Activated CD4-positive, alpha-beta T cell treated with anti-CD3 and anti-CD28 coated beads for 1 hour (primary cell): ENCODE measurements at places on chromosomes 16 and 17.

DNA sequence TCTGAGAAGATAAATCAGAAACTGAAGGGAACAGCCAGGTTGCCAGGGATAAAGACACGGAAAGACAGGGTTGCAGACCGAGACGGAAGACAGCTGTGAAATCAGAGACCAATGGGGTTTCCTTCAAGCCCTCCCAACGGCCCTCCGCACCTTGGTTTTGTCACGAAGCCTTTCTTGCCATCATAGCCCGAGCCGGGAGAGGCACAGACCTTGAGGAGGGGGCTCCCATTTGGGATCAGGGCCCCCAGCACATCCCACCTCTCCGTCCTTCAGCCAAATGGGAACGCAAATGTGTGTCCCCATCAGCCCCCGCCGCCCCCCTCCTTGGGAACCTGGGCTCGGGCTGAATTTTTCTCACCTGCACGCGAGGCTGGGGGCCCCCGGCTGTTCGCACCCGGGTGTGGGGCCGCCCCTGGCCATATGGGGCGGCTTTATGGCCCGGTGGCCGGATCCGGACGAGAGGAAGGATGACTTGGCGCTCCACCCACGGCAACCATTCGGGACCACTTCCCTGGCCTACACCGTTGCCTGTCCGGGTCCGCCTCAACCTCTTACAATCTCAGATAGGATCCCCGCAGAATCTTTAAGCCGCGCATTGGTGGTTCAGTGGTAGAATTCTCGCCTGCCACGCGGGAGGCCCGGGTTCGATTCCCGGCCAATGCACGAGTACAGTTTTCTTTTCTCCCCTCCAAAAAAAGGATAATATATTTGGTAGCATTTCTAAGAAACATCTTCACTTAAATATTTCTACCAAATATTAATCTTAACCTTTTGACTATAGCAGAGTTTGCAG, 1.4 kb upstream of the HES7 start:
- peak; percentile 82 for DNase-seq

DNA sequence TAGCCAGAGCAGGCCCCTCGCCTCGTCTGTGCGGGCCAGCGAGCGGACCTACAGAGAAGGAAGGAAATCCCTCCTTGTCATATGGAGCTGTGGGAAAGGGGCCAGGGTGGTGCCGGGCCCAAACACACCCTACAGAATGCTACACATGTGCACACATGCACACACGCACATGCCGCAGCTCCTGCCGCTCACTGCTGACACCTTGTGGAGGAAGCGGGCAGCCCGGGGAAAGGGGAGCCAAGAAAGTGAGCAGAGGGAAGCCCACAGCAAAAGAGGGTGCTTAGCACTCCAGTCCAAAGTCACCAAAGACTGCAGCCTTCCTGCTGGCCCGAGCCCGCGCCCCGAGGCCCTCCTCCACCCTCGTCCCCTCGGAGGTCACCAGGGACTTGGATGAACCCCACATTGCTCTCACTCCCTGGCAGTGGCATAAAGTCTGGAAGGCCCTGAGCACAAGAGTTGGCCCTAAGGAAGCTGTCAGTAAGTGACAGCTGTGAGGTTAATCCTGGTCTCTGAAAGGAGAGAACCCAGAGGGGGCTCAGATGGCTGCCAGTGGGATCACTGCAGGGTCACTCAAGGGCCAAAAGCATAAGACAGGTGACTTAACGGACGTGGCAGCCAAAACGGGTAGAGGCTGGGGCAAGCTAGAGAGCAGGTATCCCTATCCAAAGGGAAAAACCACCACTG, 68.2 kb downstream of the MYO18A start:
- peak; percentile 48 for DNase-seq

GRCh38 chr16:66189951-66190350, 176.5 kb upstream of the CDH5 start:
- no peak for DNase-seq

DNA sequence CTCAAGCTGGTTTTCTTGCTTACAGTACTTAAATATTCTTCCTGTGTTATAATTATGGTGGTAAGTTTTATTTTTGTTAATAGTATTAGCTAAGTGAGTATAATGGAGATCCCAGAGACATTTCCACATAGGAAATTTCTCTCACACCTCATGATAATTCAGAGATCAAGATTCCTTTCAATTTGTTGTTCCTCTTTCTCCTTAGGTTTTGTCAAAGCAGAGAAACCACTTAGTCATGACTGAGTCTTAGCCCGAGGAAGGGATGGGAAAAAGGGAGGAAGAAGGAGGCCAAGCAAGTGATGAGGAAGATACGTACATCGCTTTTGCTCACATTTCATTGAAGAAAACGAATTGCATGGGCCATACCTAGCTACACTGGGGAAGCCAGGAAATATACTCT, 18.4 kb downstream of the ESRP2 start:
- DNase-seq, result no peak

GRCh38 chr16:85762970-85763369, 12.1 kb upstream of the C16orf74 start:
- DNase-seq, result no peak

- no peak for DNase-seq
These were observed 34.2 kb downstream of the CFAP20 start for GRCh38 chr16:58094791-58095574.

GRCh38 chr16:83147244-83147643, 520.5 kb downstream of the CDH13 start:
- DNase-seq, result no peak

- no peak for DNase-seq
These were observed 81.6 kb upstream of the LGALS9 start for GRCh38 chr17:27549251-27549893.

GRCh38 chr16:59783191-59783590, 1049.1 kb upstream of the GOT2 start:
- no peak for DNase-seq

GRCh38 chr17:10768750-10769251, 35.1 kb downstream of the TMEM238L start:
- DNase-seq, result no peak

GRCh38 chr17:4583782-4584100, 588 bp upstream of the SMTNL2 start:
- DNase-seq, result no peak

DNA sequence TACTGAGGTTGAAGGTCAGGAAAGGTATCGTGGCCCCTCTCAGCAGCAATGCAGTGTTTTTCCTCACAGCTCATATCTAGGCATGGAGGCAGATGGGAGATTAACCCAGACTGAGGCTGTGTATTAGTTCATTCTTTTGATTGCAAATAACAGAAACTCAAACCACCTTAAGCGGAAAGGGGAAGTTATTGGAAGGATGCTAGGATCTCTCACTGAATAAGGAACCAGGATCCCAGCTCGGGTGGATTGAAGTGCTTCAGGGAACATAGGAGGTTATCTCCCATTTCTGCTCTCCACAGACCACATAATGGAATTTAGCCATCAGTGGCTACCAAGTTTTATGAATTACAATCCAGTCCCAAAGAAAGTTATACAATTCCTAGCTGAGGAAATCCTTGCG, 8.2 kb downstream of the ZNF689 start:
- no peak for DNase-seq

GRCh38 chr17:73972901-73973300, 230.6 kb upstream of the RPL38 start:
- DNase-seq, result no peak

- no peak for DNase-seq
These were observed 190.4 kb downstream of the USP22 start for GRCh38 chr17:20852239-20852989.

GRCh38 chr16:68790944-68791343, 52.4 kb upstream of the TANGO6 start:
- DNase-seq, result no peak

DNA sequence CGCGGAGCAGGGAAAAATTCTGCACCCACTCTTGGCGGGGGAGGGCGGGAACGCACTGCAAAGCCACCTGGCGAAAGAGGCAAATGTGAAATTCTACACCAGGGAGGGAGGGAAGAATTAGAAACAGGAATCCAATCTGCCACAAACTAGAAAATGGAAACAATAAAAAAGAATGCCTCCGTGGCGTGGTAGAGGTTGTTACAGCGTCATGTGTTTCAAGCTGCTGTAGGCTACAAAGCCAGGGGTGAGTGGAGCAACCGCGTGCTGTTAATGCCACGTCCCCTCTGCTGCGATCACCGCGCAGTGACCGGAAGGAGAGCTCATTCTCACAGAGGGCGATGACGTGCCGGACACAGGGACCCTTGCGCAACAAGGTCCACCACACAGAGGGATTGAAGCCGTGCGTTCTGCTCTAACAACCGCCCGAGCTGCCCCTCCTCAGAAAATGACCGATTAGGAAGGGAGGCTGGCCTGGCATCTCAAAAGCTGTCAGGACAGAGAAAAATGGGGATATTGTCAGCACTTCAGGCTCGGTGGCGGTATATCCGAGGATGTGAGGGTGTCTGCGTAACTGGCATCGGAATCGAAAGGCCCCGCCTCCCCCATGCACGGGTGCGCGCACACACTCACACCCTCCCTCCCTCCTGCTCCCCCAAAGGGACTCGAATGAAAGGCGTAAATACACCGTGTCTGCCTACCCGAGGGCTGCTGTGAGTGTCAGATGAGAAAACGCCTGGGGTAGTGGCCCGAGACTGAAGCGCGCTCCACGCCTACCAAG, 70.8 kb upstream of the TNRC6C start:
- DNase-seq, result peak; percentile 66

DNA sequence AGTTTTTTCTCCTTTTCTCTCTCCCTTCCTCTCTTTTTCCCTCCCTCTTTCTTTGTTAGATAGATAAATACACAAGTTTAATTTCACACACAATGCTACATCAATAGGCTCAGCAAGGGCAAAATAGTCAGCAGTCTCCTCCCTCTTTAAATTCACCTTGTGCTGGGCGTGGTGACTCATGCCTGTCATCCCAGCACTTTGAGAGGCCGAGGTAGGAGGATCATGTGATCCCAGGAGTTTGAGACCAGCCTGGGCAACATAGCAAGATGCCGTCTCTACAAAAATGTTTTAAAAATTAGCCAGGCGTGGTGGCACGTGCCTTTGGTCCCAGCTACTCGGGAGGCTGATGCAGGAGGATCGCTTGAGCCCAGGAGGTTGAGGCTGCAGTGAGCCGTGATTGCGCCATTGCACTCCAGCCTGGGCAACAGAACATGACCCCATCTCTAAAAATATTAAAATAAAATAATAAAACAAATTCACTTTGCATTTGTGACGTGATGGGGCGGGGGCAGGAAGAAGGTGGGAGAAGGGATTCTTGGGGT, 27.4 kb downstream of the IL21R start:
- DNase-seq, result no peak

GRCh38 chr17:5841862-5842261, 228.3 kb upstream of the WSCD1 start:
- DNase-seq, result no peak

- no peak for DNase-seq
These were observed 104.4 kb downstream of the GRIN2A start for GRCh38 chr16:10077861-10078260.

GRCh38 chr16:57349212-57350031, 9.2 kb upstream of the CCL22 start:
- DNase-seq, result no peak

DNA sequence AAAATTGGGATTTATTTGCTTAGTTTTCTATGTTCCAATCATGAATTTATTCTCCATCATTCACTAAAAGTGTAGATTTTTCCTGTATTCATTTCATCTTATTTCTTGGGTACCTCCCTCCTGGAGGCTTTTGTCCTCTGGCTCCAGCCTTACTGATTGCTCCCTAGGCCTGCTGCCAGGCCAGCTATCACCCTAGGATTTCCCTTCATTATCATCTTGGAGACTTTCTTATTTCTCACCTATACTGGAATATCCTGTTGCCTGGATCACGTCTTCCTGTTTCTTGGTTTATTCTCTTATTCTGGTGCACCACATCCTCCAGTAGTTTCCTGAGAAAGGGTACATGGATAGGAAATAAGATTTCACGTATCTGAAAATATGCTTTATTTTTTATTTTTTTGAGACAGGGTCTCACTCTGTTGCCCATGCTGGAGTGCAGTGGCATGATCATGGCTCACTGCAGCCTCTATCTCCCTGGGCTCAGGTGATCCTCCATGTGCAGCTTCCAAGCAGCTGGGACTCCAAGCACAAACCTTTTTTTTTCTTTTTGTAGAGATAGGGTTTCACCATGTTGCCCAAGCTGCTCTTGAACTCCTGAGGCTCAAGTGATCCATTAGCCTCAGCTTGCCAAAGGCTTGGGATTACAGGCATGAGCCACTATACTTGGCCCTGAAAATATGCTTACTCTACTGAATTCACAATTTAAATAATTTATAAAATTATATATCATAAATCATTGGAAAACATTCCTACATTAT, 13.3 kb upstream of the KPNB1 start:
- no peak for DNase-seq

- no peak for DNase-seq
These were observed 516.2 kb downstream of the HAPSTR1 start for GRCh38 chr16:9607515-9608230.

GRCh38 chr17:3594051-3594800, 15.0 kb downstream of the TRPV1 start:
- no peak for DNase-seq

DNA sequence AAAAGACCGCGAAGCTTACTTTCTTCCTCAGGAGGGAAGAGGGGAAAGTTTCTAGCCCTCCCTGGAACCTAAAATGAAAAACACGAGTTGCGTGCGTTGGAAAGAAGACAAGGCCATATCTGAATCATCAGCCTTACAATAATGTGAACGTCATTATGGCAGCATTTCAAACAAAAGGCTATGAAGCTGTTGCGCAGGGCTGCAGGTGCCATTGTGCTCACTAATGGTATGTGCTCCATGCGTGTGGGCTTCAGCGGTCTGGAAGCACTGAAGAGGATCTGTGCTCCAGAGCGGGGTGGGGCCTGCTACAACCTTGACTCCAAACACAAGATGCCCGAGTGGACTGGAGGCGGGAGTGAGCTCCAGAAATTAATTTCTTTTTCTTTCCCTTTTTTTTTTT, 12.1 kb upstream of the CYB5B start:
- no peak for DNase-seq

GRCh38 chr16:2675021-2675420, 7.3 kb upstream of the KCTD5 start:
- no peak for DNase-seq

DNA sequence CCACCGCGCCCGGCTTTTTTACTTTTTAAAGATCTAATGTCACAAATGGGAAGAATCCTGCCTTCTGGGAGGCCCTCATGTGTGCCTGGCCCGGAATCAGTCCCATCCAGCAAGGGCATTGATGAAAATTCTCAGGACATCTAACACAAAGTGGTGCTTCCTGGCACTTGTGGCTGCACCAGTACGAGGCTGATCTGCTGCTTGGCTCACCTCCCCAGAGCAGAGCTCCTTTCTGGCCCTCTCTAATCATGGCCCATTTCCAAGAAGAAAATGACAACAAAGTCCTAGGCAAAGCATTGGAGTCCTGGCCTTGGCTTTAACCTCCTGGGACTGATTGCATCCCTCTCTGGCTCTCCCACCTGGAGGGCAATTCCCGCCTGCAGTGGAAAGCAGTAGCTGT, 50.7 kb upstream of the SIAH1 start:
- DNase-seq, result no peak

DNA sequence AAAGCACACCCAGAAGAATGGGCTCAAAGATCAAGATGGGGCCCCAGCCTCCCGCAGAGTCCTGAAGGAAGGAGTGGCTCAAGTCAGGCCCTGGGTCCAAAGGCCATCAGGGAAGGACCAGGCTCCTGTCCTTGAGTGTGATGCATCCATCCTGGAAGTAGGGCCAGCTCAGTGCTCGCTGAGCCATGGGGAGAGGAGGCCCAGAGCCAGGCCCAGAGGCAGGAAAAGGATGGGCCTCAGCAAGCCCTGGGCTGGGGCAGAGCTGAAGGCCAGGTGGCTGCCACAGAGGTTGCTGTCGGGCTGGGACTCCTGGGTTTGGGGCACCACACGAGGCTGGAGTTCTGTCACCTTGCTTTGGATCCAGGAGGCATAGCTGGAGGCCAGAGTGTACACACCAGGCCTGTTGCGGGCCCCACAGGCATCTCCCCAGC, 3.7 kb downstream of the PRSS8 start:
- no peak for DNase-seq
